Cardiac fibroblast (primary cell): ENCODE measurements at places on chromosomes 11 and 22.

DNA sequence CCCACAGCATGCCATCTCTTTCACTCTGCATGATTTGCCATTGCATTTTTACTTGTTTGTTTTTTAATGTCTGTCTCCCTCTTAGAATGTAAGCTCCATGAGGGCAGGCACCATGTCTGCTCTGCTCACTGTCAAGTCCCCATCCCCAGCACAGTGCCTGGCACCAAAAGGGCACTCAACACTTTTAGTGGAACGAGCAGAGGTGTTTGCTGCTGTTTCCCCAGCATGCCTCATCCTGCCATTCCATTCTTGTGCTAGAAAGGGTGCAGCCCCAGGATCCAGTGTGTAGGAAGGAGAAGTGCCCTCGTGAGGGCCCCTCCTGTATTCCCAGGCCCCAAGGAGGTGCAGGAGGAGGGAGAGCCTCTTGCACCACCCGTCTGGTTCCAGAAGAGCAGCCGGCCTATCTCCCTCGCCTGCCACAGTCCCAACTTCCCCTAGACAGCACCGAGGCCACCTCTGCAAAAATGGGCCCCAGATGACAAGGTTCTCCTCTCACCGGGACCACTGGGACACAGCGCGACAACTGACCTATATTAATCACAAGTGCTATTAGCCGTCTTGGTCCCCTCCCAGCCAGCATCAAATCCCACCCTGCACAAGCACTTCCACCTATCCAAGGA, 33.3 kb upstream of the CACNG2 start:
- no peak for DNase-seq

- no peak for DNase-seq
Observed at GRCh38 chr11:14934641-14935351, 37.4 kb downstream of the CALCA start.

GRCh38 chr22:29269230-29269604, 1.1 kb downstream of the EWSR1 start:
- DNase-seq = no peak

- DNase-seq = no peak
Observed at GRCh38 chr11:65288706-65289536, 25.7 kb upstream of the CDC42EP2 start.

DNA sequence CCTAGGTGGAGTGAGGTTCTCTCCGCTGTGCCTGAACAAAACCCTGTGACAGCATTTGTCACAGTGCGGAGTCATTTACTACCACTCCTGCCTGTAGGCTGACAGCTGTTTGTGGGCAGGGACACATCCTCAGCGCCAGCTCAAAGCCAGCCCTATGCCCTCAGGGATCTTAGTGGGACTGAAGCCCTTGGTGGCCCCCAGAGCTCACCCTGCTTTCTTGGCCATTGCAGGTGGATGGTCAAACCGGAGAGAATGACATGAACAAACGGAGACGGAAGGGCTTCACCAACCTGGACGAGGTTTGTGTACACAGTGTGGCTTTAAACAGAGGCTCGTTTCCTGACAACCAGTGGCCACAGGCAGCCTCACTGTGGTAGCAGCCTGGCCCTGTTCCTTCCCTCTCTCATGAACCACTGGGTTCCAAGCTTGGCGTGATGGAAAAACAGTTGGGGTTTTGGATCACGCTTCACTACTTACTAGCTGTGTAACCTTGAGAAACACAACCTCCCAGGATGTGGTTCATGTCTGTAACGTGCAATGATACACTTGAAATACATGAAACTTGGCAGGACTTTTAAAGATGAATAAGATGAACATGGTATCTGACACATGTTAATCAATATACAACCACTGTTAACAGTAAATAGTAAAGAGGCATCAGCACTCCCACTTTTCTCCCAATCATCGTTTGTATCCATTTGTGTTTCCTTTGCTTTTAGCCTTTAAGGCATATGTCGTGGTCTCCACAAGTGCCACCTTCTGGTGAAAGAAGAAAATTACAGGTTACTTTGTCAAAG, 125.8 kb downstream of the MICAL2 start:
- peak; percentile 78 for DNase-seq

- DNase-seq = no peak
Observed at GRCh38 chr11:95372097-95372656, 141.2 kb upstream of the SESN3 start.

DNA sequence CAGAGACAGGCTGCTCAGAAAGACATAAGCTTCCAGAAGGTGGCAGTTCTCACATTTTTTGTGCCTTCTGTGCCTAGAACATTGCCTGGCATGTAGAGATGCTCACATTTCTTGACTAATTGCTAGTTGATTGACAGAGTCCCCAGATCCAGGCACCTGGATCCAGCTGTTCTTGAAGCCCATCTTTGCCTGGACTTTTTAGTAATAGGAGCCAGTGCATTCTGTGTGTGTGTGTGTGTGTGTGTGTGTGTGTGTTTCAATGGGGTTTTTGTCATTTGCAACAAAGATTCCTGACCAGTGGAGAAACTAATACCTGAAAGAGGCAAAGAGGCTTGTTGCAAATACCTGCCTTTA, 15.1 kb downstream of the MRGPRF start:
- DNase-seq = no peak

DNA sequence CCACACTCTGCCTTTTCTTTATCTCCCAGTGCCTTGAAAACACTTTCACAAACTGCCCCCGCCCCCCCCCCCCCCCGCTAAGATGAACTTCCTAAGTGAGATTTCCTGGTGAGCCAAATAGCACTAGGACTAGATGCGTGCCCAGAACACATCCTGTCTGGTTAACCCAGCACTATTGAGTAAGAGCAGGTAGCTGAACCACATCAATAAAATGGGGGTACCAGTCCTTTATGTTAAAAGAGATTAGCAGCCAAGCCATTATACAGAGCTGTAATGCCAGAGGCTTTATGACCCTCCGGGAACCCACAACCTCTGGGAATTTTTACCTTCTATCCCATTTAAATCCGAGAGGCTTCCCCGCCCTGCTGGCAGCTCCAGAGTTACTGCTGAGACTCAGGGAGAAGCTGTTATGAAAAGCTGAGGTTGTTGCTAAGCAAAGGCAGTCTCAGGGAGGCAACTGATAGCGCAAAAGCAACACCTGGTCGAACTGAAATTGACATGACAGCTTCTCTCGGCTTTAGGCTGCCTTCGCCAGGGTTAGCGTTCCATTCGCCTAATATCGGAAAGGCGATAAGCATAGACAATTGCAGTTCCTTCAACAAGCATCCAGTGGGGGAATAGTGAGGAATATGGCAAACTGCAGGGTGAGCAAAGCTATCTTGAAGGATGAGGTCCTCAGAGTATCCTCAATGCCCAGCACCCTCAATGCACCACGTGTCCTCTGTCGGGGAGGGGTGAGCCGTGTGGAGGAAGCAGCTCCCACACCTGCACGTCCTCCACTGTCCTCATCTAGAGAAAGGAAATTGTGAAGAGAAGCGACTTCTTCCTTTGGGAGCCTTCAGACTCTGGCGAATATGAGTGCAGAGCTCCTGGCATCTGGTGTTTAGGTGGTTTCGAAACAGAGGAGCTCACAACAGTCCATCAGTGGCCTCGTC, 977.0 kb downstream of the NTM start:
- no peak for DNase-seq

GRCh38 chr11:115720602-115721245, 216.5 kb upstream of the CADM1 start:
- DNase-seq = no peak

DNA sequence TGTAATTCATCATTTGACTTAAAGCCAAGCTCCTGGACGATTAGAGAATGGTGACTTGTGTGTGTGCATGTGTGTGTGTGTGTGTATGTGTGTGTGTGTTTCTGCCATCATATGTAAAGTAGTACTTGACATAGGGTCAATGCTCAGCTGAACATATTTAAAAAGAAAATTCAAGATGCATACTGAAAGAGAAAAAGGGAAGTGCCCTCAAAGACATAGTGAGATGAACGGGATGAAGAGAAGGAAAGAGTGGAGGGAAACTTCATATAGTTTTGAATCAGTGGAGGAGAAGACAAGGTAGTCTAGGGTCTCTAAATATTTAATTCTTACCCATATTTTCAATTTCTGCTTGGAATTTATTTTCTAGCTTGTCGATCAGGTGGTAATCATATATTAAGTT, 4.0 kb downstream of the TCN1 start:
- DNase-seq = no peak

DNA sequence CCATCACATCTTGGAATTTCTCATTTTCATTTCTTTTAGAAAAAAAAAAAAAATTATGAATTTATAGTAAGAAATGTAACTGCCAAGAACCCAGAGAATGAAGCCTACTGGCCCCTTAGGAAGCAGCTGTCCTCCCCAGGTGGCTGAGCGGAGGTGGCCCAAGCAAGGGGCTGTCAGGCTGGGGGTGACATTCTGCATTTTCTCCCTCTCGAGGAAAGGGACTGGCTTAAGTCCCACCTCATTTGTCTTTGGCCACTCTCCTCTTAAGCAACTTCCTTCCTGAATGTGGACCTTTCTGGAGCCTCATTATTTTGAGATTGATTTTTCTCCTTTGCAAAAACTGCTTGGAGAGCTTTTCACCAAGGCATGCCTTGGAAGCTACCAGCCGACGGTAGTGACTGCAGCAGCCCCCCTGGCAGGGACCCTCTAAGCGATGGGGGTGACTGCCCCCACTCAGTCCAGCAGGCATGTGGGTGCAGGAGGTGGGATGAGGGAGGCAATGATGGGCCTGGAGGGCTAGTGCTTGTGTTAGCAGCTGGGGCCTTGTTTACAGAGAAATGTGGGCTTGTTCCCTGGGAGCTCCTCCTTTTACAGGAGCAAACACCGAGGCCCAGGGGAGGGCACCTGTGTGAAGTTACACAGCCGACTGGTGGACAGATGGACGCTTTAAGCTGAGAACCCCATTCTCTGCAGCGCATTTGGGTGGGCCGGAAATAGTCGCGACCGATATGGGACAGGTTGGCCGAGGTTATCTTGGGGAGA, 111.7 kb downstream of the MORC2 start:
- DNase-seq = no peak

GRCh38 chr11:13289081-13289480, 11.5 kb downstream of the BMAL1 start:
- peak; percentile 46 for DNase-seq

- DNase-seq = no peak
Observed at GRCh38 chr22:44743804-44744211, 8.6 kb upstream of the ARHGAP8 start.

GRCh38 chr11:2825889-2826678, 59.5 kb downstream of the CDKN1C start:
- DNase-seq = peak; percentile 98

GRCh38 chr11:57434640-57435546, 8.0 kb upstream of the SLC43A3 start:
- peak; percentile 95 for DNase-seq

DNA sequence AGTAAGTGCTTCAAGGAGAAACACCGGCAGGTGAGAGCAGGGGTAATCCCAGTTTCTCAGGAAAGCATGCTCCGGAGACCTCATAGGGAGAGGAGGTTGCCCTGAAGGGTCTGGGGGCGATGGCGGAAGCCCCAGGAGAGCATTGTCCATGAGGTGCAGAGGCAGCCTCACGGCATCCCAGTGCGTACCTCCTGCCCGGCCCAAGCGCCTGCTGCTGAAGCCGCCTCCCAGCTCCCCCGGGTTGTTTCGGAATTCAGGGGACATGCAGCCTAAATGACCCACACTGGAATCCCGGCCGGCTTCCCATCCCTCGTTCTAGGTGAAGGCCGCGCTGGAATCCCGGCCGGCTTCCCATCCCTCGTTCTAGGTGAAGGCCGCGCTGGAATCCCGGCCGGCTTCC, 2.7 kb downstream of the ZBED4 start:
- no peak for DNase-seq

GRCh38 chr11:27933992-27934829, 173.7 kb downstream of the KIF18A start:
- peak; percentile 90 for DNase-seq

DNA sequence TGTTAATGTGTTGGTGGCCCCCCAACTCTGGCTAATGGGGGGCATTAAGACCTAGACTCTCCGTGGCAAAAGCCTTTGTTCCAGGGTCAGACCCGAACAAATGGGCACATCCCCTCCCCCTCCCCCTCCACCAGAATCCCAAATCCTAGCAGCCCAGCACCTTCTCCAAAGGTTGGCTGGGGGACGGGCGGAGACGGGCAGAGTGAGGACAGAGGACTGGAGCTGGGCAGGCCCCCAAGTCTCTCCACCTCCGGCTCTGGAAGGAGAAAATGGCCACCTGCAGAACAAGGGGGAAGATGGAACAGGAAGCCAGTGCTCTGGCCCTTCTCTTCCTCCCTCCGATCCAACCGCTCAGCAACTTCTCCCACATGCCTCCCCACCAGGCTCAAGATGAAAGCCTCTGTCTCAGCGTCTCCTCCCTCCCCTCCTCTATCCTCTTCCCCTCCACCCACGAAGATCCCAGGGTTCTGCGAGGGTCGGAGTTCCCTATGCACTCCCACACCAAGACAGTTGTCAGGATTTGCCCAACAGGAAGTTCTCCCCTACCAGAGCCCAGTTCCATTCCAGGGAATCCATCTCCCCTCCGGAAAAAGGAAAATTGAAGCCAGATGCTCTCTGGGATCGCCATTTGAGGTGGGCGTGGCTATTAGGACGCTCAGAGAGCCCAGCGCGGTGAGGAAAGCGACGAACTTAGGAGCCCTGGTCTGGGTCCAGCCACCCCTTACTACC, 20.1 kb downstream of the ADA2 start:
- DNase-seq = peak; percentile 68

DNA sequence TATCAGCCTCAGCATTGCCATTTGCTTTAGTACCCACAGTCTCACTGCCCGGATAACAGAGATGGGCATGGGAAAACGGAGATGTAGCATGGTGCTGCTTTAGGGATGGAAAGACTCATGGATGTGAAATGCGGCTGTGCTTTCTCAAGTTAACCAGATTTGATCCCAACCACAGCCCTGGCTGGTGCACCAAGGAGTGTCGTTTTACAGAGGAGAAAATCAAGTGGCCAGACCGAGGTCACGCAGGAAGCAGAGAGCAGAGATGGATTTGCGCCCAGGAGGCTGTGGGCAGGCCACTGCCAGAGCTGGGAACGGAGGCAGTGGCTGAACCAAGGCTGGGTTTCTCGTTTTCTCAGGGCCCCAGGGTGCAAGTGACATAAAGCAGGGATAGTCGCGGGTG, 9.0 kb downstream of the MB start:
- DNase-seq = no peak

GRCh38 chr22:35324067-35324466, 24.4 kb downstream of the TOM1 start:
- no peak for DNase-seq

DNA sequence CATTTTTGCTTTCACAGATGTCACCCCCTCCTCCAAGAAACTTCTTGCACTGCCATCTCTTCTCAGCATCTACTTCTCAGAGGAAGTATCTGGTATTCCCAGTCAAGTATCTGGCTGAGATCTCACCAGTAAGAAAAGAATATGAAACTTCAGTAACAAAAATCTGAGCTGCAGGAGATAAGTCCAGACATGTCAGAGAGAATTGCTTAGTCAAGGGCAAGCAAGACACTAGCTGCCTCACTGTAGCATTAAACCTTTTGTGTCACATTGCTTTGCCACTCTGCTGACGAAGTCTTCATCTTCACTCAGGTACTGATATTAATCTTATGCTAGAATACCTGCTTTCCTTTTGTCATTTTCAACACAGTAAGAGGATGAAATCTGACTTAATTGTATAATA, 70.6 kb upstream of the ZC3H12C start:
- DNase-seq = peak; percentile 8

- no peak for DNase-seq
Observed at GRCh38 chr11:130455483-130456127, 7.2 kb downstream of the ADAMTS15 start.

- no peak for DNase-seq
Observed at GRCh38 chr11:71102251-71102995, 150.0 kb downstream of the SHANK2 start.
